ENCODE measurements at places on chromosomes 13 and 19.

DNA sequence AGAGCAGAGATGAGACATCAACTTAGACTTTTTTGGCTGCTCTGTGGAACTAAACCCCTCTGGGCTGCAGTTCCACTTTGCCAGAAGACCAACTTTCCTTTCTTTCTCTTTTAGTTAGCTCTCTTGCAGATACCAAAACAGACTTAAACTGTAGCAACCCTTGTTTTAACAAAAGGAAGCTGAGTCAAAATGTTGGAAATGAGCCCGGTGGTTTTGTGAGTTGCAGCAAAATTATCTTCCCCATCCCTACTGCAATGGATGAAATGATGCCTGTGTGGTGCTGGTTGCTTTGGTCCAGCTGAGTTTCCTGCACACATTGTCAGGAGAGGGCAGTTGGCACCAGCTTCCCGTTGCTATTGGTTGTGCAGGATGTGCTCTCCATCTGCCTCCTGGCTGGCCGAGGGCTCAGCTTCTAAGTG lies 115.3 kb downstream of the LRCH1 start:
- DNase-seq, result no peak

DNA sequence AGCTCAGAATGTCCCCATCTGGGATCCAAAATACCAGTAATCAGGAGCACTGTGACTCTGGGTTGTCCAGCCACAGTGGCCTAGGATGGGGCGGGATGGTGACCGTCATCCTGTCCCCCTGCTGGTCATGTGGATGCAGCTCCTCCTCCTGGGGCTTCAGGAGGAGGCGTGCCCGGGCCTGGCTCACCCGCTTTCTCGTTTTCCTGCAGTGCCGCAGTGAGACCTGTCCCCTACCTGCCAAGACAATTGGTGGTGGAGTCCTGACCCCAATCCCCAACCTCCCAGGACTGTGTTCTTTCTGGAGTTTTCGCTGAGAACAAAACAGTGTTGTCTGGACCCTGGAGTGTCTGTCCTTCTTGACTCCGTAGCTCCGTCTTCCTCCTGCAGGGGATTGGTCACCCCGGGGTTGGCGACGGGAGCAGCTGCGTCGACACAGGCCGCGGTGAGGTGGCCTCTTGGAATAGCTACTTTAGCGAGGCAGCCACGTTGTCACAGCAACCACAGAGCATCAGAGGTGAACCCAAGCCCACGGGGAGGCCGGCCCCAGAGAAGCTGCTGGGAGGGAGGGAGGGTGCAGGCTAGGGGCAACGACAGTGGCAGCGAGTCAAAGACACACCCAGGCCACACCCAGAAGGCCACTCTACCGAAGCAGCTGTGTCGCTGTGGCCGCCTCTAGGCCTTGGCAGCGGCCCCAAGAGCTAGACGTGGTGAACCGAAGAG lies 10.2 kb upstream of the EMC10 start:
- no peak for DNase-seq

GRCh38 chr13:111304603-111305289 lies 15.7 kb upstream of the TEX29 start:
- no peak for DNase-seq

- DNase-seq, result no peak
Observed at GRCh38 chr13:42873081-42873480, 91.7 kb downstream of the FAM216B start.

- no peak for DNase-seq
Observed at GRCh38 chr13:31105020-31105795, 56.5 kb downstream of the HSPH1 start.

GRCh38 chr13:60043262-60043661 lies 120.5 kb downstream of the DIAPH3 start:
- DNase-seq, result no peak

GRCh38 chr13:111533900-111534683 lies 213.7 kb downstream of the TEX29 start:
- DNase-seq, result no peak

GRCh38 chr13:103078158-103078557 lies 11.9 kb upstream of the SLC10A2 start:
- DNase-seq, result no peak

DNA sequence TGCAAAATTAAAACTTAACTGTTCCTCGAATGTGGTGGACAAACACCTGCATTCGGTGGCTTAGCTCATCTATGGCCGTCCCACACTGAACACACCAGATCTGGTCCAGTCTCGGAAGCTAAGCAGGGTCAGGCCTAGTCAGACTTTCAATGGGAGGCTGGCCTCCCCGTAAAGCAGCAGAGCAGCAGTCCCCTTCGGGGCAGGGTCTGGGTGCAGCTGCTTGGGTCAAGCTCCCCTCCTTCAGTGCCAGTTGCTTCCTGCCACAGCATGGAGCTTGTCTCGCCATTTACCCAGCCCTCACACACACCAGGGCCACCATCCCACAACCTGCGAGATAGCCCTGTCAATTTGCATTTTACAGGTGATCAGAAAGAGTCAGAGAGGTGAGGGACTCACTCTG lies 93.2 kb downstream of the TUBA3C start:
- no peak for DNase-seq

DNA sequence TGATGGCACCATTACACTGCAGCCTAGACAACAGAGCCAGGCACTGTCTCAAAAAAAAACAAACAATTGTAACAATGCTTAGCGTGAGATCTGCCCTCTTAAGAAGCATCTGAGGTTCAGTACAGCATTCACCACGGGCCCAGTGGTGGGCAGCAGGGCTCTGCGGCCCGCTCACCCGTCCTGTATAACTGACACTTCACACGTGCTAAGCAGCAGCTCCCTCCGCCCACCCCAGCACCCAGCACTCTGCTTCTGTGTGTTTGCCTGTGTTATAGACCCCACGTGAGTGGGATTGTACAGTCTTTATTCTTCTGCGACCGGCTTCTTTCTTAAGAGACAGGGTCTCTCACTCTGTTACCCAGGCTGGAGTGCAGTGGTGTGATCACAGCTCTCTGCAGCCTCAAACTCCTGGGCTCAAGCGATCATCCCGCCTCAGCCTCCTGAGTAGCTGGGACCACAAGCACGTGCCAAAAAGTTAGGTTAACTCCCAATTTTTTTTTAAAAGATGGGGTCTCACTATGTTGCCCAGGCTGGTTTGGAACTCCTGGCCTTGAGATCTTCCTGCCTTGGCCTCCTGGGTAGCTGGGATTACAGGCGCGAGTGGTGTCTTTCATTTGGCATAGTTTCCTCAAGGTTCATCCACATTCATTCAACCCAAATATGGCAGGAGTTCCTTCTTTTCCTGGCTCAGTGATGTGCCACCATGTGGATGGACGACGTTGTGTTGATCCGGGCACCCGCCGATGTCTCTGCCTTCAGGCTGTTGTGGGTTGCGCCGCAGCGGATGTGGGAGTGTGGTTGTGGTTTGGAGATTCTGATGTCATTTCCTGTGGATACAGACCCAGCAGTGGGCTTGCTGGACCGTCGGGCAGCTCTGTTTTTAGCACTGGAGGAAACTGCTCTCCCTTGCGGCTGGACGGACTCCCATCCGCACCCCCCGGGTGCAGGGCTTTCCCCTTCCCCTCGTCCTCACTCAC lies 170.0 kb downstream of the KDM4B start:
- peak; percentile 56 for DNase-seq

DNA sequence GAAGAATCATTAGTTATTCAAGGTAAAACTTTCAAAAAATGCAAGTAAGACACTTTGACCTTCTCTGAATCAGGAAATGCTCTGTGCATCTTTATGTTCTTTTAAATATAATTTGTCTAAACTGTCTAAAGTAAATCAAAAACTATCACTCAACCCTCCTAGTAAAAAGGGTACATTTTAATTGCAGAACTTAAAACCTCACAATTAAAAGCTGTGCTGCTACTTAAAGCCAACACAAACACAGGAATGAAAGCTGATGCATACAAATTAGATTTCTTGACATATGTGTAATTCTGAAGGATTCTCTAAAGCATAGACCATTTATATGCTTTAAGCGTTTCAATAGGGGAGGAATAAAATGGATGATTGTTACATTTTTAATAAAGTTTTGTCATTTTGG lies 58.3 kb downstream of the DACH1 start:
- no peak for DNase-seq

DNA sequence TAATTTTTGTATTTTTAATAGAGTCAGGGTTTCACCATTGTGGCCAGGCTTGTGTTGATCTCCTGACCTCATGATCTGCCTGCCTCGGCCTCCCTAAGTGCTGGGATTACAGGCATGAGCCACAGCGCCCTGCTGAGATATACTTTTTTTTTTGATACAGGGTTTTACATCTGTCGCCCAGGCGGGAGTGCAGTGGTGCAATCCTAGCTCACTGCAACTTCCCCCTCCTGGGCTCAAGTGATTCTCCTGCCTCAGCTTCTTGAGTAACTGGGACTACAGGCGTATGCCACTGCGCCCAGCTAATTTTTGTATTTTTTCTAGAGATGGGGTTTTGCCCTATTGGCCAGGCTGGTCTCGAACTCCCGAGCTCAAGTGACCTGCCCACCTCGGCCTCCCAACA lies 2.0 kb downstream of the COLGALT1 start:
- no peak for DNase-seq

DNA sequence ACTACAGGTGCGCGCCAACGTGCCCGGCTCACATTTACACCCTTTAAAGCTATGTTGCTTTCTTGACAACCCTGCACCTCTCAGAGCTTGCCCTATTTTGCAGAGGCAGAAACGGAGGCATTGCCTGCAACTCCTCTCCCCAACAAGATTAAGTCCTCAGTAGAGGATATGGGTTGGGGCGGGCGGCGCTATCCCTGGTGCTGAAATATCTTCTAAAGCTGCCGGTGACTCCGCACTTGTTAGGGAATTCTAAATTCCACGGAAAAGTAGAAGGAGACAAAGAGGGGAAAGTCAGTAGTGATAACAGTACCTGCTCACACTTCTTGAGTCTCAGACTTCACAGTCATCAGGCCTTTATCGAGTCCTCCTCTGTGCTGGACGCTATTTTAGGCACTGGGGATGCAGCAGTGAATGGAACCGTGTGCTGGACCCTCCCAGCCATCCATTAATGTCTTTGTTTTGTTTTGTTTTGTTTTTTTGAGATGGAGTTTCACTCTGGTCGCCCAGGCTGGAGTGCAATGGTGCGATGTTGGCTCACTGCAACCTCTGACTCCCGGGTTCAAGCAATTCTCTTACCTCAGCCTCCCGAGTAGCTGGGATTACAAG lies 18.0 kb downstream of the SLC5A5 start:
- no peak for DNase-seq

- DNase-seq, result no peak
Observed at GRCh38 chr19:46898731-46899130, 37.9 kb downstream of the ARHGAP35 start.

- DNase-seq, result peak; percentile 9
Observed at GRCh38 chr19:44653977-44654774, 10.5 kb downstream of the PVR start.

GRCh38 chr13:50285283-50285682 lies 270.0 kb downstream of the KCNRG start:
- DNase-seq, result no peak

GRCh38 chr13:106595625-106596024 lies 27.7 kb upstream of the ARGLU1 start:
- no peak for DNase-seq

GRCh38 chr19:35316560-35316959 lies 12.4 kb upstream of the CD22 start:
- no peak for DNase-seq

DNA sequence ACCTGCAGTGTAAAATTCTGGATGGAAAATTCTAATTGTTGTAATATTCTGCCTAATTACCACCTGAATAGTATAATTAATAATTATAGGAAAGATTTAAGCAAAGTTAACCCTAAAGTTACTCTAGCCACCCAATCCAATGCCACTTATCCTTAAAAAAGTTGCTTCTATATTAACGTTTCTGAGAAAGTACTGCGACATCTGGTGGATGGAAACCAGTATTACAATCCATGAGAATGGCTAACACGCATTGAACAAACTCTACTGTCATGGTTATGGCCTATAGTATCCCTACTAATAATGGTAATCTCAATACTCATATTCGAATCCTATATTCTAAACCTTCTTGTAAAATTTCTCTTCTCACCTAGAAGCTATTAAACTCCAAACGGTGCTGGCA lies 1551.8 kb downstream of the SLITRK1 start:
- DNase-seq, result no peak

DNA sequence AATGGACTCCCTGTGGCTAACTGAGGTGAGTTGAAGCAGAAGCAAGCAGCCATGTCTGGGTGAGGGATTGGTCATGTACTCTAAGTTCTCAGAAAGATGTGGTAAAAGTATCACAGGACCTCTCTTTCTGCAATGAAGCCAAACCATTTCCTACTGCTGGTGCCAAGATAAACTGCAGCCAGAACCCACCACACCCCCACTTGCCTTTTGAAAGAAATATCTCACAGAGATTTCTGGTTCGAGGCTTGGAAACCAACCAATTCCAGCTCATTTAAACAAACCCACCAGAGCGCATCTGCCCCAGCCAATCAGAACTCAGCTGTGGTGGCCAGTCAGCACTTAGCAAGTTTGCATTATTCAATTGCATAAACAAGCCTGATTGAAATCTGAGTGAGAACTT lies 204.5 kb upstream of the ATXN8OS start:
- DNase-seq, result no peak
